ENCODE measurements at places on chromosomes 16 and 17.

DNA sequence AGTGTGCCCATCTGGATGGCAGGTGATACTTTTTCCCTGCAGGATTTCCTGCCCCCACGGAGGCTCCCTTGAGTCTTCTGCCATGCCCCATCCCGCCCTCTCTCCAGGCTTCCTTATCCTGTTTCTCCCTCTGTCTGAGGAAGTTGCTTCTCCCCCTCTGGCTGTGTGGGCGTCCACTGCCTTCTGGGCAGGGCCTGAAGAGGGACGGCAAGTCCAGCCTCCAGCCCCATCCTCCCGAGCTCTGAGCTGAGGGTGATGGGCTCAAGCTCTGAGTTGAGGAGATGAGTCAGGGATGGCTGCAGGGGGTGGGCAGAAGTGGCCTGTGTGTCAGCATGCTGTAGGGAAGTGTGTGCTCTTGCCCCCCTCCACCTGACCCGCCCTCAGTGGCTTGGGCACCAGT lies 14.2 kb upstream of the RAP1GAP2 start:
- no peak for DNase-seq

- no peak for DNase-seq
Observed at GRCh38 chr16:30031477-30031918, 427 bp upstream of the TLCD3B start.

DNA sequence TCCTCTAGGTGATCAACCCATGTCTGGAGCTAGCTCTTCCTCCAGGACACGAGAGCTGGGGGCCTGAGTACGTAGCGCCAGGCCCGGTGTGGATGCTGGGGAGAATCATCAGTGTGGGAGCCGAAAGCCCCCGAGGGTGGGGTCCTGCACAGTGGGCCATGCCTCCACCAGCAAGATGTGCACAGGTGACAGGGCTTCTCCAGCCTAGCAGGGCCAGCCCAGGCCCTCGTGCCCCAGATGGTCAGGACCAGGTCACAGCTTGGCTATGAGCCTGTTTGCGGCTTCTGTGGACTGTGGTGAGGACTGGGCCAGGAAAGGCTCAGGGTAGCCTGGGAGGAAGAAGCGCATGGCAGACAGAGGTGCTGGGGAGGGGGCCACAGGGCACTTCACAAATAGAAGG lies 7.8 kb downstream of the MPG start:
- no peak for DNase-seq

GRCh38 chr17:74641958-74642298 lies 18.4 kb upstream of the CD300E start:
- no peak for DNase-seq

DNA sequence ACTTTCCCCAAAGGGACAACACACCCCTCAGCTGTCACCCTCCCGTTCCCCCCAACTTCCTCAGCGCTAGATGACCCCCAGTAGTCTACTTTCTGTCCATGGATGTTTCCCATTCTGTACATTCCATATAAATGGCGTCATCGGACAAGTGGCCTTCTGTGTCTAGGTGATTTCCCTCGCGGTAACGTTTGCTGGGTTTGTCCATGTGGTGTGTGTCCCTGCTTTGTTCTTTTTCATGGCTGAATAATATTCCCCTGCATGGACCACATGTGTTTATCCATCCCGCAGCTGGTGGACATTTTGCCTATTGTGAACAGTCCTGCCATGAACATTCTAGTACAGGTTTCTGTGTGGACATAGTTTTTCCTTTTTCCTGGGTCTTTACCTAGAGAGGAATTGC lies 7.3 kb upstream of the TEDC2 start:
- DNase-seq, result no peak

Data from ACHN (cell line).